ENCODE measurements at places on chromosomes 12 and 14. TPM values are rescaled to one million over a fixed set of nuclear protein-coding genes. Genes with fewer than 3 reads are reported as not detected.

Gene RDH12
- not detected for total RNA-seq

Gene GYS2
- total RNA-seq: not detected

Gene NRL
- total RNA-seq: 0.75 TPM

Gene OASL
- total RNA-seq: 0.35 TPM

Gene TPH2
- not detected for total RNA-seq

Gene OTUB2
- total RNA-seq: 0.56 TPM

Gene KRT71
- not detected for total RNA-seq

Gene LTBP2
- total RNA-seq: 11.9 TPM

Gene PTPRR
- 0.19 TPM for total RNA-seq

Gene B4GALNT1
- 5.6 TPM for total RNA-seq

Gene SYNDIG1L
- total RNA-seq: not detected

Gene CABP1
- 6.5 TPM for total RNA-seq

Gene PAX9
- not detected for total RNA-seq
